ENCODE measurements at places on chromosomes 1 and 21.

- DNase-seq = no peak
Observed at GRCh38 chr21:42438316-42439205, 34.9 kb downstream of the UBASH3A start.

DNA sequence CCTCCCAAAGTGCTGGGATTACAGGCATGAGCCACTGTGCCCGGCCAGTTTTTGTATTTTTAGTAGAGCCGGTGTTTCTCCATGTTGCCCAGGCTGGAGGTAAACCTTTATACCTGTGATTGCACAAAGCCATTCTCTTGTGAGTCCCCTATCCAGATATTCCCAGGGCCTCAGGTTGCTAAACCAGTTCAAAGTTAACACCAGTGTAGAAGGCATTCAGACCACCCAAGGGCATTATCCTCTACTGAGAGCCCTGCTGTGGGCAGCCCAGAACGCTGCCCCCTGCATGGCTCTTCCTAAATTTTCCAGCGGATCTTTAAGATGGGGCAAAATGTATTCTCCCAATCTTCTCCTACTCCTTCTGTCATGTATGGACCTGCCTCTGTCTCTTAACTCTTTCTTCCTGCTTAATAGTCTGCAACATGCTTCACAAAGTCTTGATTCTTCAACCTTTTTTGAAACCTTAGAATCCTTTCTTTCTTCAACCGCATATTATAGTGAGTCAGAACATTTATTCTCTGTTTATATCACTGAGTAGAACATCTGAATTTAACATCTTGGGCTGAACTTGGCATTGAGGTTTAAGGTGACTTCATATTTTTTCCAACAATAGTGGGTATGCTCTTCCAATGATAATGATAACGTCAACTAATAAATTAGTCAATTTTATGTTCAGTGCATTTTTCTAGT lies 36.0 kb downstream of the UBE4B start:
- DNase-seq = no peak

- no peak for DNase-seq
Observed at GRCh38 chr1:156480411-156481192, 20.0 kb downstream of the MEF2D start.

DNA sequence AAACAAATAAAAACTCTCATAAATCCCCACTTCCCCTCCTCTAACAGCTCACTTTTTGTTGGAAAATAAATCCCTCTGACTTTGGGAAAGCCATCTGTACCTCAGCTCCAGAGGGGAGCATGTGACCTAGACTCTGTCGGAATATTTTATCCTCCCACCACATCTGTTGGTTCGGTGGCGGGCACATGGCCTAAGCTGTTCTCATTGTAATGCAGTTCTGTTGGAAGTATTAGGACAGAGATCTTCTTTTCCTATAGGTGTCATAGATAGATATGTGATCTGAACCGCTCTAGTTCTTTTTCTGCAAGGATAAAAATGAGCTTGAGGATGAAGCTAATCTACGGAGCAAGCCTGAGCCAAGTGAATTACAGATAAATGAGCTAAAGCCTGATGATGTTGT lies 50.5 kb upstream of the EPS8L3 start:
- no peak for DNase-seq

- no peak for DNase-seq
Observed at GRCh38 chr1:220149742-220150141, 55.8 kb downstream of the IARS2 start.

GRCh38 chr1:29800120-29800519 lies 563.8 kb downstream of the PTPRU start:
- DNase-seq = no peak

- DNase-seq = no peak
Observed at GRCh38 chr1:243903041-243903440, 53.0 kb upstream of the AKT3 start.
